Activated T-cell treated with anti-CD3 and anti-CD28 coated beads, Interleukin-2, amount 50 U/mL, for 4 hours (primary cell): ENCODE measurements at places on chromosomes 6 and 20. TPM values are rescaled to one million over a fixed set of nuclear protein-coding genes. Genes with fewer than 3 reads are reported as not detected.

The HTR1E gene
- not detected for total RNA-seq

The PPARD gene
- 16.9 TPM for total RNA-seq

The ZBTB22 gene
- total RNA-seq, result 9.4 TPM

The TAB2 gene
- 77.4 TPM for total RNA-seq

The MAP1LC3A gene
- total RNA-seq, result 1.2 TPM

The EPPIN gene
- not detected for total RNA-seq

The HLA-DMB gene
- total RNA-seq, result 0.46 TPM

The NNAT gene
- total RNA-seq, result not detected

The KCNK16 gene
- total RNA-seq, result not detected

The ARFGEF3 gene
- 0.29 TPM for total RNA-seq

The HLA-A gene
- total RNA-seq, result 1,756 TPM

The TULP4 gene
- 23.9 TPM for total RNA-seq

The TNNC2 gene
- total RNA-seq, result not detected

The RGS19 gene
- 47.0 TPM for total RNA-seq

The MAP7 gene
- 0.49 TPM for total RNA-seq

The PAK5 gene
- total RNA-seq, result not detected

The DCDC2 gene
- 0.20 TPM for total RNA-seq

The OGFR gene
- total RNA-seq, result 45.8 TPM

The FAM217A gene
- not detected for total RNA-seq

The SRMS gene
- total RNA-seq, result not detected

The ROS1 gene
- not detected for total RNA-seq

The FAM209B gene
- 0.40 TPM for total RNA-seq

The FRK gene
- total RNA-seq, result 0.03 TPM

The SMOC2 gene
- total RNA-seq, result 0.10 TPM

The PBOV1 gene
- total RNA-seq, result not detected

The BTN1A1 gene
- total RNA-seq, result not detected

The STMND1 gene
- total RNA-seq, result not detected

The TOP1 gene
- 131 TPM for total RNA-seq

The SLC35A1 gene
- total RNA-seq, result 7.1 TPM

The FAM83D gene
- total RNA-seq, result 1.3 TPM

The SMPD2 gene
- total RNA-seq, result 19.4 TPM

The SLC17A9 gene
- 16.1 TPM for total RNA-seq

The C6orf58 gene
- total RNA-seq, result not detected

The POM121L2 gene
- total RNA-seq, result not detected

The PRSS35 gene
- total RNA-seq, result not detected

The SIRPB2 gene
- not detected for total RNA-seq

The LPA gene
- total RNA-seq, result not detected

The RPS10 gene
- total RNA-seq, result 2,110 TPM
